ENCODE measurements at places on chromosomes 7 and 10. TPM values are rescaled to one million over a fixed set of nuclear protein-coding genes. Genes with fewer than 3 reads are reported as not detected.

DNA sequence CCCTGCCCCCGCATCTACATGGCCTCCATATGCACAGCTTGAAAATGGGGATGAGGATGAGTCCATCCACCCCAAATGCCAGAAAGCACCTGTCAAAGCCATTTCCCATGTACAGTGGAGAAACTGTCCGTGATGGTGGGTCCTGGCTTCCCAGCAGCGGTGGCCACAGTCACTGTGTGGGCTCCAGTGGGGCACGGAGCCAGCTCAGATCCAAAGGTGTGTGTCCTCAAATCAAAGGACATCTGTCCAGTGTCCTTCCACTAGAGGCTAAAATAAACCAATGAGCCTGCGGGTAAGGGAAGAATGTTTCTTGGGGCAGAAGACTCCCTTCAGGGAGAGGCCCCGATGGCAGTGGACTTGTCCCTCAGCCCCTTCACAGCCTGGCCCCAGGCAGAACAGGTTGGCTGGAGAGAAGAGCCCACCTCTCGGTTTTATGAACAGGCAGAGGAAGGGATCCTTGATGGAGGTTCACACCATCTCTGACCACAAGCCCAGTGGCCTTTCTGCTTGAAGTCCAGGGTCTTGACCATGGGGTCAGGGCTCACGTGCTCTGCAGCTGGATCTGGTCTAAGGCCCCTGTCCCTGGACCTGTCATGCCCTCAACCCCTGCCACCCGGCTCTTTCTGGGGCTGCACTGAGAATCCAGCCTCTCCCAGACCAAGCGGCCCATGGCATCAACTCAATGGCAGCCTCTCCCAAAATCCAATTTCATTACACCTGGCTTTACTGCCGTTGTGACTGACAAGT lies 106.9 kb downstream of the TCERG1L start:
- no peak for DNase-seq

GRCh38 chr7:24910551-24911212 lies 69.3 kb downstream of the OSBPL3 start:
- no peak for DNase-seq

DNA sequence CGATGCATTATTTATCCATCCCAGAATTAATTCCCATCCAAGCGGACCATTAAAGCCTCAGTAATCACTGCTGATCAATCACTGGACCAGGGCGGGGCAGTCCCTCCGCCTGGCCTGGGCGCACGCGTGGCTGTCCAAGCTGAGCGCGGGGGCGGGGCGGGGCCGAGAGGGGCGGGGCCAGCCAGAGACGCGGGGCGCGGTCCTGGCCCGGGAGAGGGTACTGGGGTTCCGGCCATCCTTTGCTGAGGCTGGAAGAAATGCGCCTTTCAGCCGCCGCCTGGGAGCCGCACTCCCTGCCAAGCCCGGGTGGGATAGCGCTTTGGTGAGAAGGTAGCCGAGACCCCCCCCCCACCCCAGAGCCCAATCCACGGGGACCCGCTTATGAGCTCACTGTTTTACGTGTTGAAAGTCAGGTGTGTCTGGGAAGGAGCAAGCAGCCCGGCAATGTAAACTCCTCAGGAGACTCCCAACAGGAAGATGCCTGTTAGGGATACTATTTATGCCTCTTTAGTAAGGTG lies at the start of gene ARHGAP22:
Gene ARHGAP22 (minus strand): TSS at position 83 of the 518 bp plus-strand sequence. CDS start 277 bp downstream, outside the sequence.
- DNase-seq: no peak

Gene FGL2
- total RNA-seq: not detected

Gene ZNF398
- 14.1 TPM for total RNA-seq

Gene NPFFR1
- total RNA-seq: 0.02 TPM

Measured in HCT116 (cell line).